HL-60 (cell line): ENCODE measurements at places on chromosomes 1 and 21.

DNA sequence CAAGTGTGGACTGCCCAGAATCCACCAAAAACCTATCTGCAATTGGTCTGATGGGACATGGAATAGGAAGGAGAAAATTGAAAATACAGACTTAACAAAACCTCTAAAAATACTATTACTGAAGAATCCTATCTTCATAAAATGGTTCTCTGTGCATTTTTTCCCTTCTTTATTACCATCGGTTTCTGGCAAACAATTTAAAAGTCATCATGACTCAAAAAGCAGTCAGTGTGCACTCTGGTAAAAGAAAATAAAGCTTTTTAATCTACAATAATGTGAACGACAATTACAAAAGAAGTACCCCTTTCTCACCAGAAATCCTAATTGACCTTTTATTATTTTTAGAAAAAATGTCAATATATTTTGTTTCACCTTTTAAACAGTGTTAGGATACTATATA is 186.3 kb downstream of the TPR start:
- no peak for DNase-seq

DNA sequence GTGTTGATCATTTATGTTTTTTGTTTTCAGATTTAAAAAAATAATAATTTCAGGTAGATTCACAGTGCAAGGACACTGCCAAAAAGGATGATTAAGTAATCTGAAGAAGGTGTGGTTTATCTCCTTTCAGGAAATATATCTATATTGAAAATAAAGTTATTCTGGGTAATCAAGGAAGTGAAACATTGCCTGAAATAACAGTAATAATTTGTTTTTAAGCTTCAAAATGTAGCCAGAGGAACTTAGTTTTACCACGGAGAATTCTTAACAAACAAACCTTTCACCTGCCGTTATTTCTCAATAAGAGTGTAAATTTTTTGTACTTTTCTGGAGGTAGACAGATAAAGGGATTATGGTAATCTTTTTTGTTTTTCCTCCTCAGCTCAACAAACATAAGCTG is 2.9 kb upstream of the DPH5 start:
- no peak for DNase-seq

- DNase-seq, result no peak
Observed at GRCh38 chr1:59474496-59474895, 177.6 kb downstream of the FGGY start.

- no peak for DNase-seq
Observed at GRCh38 chr21:39874759-39875158, 7.5 kb downstream of the PCP4 start.

DNA sequence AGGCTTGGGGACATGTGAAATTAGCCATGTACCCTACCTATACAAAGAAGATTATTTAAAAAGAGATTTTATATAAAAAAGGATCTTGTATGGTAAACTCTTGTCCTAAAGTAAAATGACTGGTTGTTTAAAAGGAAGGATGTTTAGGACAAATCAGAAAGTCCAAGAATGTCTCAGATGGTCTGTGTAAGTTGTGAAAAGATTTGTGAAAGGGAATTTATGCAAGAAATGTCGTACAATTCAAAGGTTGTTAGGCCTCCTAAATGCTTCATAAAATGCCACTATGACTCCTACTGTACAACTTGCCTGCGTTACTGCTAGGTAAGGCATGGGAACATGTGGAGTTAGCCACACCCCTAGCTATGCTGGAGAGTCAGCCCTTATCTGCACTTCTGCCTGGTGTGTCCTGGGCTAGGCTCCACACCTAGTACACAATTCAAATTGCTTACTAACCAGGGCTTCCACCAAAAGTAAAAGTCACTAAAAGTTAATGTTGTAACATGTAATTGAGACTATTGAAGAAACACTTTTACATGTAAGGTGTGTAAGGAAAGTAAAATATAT is 19.7 kb downstream of the PRDX6 start:
- no peak for DNase-seq

- no peak for DNase-seq
Observed at GRCh38 chr1:22234476-22235030, 91.7 kb upstream of the WNT4 start.
